ENCODE measurements at places on chromosomes 3 and 15.

DNA sequence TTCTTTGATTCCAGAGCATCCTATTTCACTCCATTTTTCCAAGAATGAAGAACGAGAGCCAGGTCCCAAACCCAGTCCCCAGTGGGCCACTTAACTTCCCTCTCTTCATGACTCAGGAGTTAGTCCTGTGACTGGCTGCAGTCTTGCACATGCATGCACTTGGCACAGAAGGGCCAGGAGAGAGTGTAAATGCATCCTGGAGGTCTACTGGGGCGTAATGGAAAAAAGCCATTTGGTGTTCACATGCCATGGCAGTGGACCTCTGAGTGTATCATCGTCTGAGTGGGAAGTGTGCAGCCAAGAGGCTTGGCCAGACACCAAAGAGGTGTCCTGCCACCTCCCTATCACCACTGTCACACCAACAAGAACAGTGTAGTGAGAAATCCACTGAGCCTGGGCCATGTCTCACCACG is 15.1 kb upstream of the RFTN1 start:
- no peak for DNase-seq

GRCh38 chr3:33364531-33365128 is 75.6 kb downstream of the UBP1 start:
- no peak for DNase-seq

DNA sequence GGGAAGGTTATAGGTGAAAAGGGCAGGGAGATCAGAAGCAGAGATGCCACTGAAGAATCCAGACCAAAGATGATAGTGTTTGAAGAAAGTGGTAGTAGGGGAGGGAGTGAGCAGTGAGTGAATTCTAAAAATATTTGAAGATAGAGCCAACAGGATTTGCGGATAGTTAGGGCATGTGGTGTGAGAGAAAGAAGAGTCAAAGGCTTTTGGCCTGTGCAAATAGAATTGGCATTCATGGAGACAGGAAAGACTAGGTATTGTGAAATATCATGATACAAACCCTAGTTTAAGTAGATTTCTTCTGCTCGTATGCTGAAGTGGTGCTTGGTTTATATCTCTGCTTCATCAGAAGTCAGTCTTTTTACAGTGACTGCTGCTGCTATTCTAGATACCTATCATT is 224.2 kb upstream of the CFAP20DC start:
- DNase-seq = no peak

GRCh38 chr3:47108546-47108945 is 55.4 kb downstream of the SETD2 start:
- no peak for DNase-seq

DNA sequence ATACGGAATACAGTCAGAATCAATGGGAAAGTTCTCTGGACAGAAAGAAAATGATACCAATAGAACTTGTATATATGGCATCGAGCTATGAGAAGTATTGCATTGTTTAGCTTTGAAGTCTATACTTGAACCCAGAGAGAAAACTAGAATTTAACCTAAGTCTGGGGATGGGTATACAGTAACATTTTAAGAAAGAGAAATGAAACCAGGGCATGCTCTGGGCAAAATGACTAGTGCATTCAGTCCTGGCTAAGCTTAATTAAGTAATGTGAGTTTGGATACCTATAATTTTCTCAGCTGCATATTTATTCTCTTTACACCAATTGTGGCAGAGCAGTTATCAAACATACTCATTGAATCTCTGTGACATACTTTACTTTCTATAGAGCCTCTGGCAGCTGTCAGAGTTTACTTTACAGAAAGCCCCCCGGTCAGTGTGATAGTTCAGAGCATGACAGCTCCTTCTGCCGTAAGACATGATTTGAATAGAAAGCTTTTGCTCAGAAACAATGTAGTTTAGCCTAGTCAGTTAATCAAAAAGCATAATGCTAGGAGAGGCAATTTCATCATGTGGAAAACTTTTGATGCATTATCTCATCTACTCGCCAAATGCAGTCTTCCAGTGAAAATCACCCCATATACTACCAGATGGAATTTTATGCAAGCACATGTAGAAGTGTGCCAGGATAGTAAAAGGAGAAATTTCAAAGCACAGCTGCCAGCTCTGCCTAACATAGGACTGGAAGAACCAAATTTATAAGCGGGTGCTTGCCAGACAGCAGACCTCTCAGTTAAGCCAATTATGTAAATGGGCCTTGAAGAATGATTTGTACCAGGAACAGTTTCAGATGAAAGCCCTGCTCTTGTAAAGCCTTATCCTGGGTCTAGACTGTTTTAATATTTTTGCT is 40.7 kb downstream of the OXSM start:
- DNase-seq = no peak

DNA sequence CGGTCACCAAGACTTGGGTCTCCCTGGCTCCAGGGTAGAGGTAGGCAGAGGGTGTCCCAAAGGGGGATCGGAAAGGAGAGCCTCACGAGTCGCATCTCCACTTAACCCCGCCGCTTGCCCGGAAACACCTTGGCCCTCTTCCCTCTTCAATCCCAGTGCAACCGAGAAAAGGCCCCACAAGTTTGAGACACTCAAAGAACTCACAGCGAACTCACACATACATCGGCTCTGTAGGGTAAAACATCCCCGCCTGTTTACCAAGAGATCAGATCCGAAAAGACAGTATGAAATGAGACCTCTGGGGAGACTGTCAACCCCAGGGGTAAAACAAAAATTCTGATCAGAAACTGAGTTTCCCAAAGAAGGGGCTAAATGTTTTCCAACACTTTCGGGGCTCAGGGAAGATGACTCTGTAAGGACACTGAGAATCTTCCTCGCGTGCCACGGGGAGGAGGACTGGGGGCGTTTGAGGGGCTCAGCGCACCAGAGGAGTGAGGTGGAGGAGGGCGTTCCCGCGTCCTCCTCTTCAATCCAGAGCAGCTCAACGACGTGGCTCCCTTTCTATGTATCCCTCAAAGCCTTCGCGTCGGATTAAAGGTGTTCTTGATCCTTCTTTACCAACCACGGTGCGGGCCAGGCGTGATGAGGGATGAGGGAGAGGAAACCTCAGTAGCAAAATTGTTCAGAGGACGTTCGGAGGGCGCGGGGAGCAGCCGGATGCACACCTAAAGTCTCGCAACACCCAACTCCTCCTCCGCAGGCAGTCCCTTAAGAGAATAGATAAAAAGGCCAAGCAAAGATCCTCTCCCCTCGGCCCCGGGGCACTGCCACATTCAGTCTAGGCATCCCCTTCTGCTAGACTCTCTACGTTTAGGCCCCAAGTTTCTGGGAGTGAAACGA is 3.7 kb downstream of the WNT5A start:
- DNase-seq = no peak

DNA sequence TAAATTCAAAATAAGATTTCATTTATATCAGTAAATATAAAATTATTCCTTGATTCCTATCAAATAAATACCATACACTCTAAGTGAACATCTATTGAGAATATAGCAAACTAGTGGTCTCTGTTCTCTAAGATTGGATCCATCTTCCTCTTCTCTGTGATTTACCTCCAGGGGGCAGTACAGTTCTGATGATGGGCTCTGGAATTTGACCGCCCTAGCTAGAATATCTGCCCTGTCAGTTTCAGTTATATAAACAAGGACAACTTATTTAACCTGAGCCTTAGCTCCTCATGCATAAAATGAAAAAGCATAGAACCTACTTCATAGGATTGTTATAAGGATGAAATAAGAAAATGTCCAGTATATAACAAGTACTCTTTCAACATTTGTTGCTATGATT is 171.1 kb upstream of the CCDC54 start:
- DNase-seq = no peak

GRCh38 chr15:78067328-78068228 is 9.9 kb downstream of the TBC1D2B start:
- no peak for DNase-seq

GRCh38 chr15:49692514-49693090 is 71.8 kb downstream of the DTWD1 start:
- DNase-seq = no peak

- DNase-seq = no peak
Measured at GRCh38 chr3:15873415-15873814, 75.6 kb upstream of the ANKRD28 start.

GRCh38 chr3:186411089-186411488 is 49.1 kb upstream of the DGKG start:
- no peak for DNase-seq

GRCh38 chr3:27990837-27991236 is 250.6 kb upstream of the CMC1 start:
- DNase-seq = no peak

GRCh38 chr3:11482021-11482420 is 161.7 kb downstream of the VGLL4 start:
- DNase-seq = no peak

- no peak for DNase-seq
Measured at GRCh38 chr15:64775551-64776401, at the start of gene RBPMS2. RBPMS2 (minus strand) TSS chr15:64775589; CDS start chr15:64775319, 270 bp downstream.

DNA sequence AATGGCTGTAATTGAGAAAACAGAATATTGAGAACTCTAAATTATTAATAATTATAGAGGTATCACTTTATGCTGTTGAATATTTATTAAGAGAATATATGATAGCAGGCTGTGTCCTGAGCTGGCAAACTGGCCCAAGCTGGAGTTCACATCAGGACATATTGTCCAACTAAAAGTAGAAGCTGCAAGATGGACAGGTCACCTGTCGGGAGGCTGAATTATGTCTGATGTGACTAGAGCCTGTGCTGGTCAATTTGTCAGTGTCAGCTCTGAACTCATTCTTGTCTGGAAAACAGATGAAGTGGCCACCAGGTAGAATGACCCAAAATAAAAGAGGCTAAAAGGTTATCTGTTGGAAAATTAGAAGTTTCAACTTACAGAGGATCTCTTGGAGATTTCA is 392.2 kb downstream of the LRTM1 start:
- DNase-seq = no peak

- no peak for DNase-seq
Measured at GRCh38 chr3:49910409-49911123, 6.9 kb upstream of the MST1R start.

DNA sequence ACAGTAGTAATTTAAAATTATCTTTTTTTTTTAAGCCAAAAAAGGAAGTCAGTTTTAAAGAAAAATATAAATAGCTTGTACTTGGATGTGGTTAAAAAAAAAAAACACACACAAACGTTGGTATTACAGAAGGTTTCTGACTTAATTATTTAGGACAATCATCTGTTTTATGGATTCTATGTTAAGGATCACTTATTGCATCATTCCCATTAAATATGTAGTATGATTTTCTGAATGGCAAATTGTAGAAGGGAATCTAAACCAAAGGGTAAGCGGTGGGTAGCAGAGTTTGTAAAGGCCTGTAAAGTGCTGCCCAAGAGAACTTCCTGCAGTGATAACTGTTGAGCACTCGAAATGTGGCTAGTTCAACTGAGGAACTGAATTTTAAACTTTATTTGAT is 8.0 kb downstream of the SENP2 start:
- no peak for DNase-seq

DNA sequence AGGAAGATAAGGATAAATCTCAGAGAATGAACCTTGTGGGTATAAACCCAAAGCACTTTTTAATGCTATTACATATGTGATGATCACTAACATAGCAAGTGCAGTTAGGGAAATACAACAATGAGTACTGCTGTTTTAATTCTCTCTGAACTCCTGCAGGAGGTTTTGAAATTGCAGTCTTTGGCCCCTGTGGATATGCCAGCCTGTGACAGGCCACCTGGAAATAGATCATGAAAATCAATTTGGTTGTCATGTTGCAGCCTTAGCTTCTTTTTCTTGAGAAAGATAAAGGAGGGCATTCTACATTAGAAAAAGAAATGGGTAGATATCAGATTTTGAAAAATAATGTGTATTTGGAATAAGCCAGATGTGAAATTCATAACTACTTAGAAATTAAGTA is 103.6 kb downstream of the RSRC1 start:
- no peak for DNase-seq

DNA sequence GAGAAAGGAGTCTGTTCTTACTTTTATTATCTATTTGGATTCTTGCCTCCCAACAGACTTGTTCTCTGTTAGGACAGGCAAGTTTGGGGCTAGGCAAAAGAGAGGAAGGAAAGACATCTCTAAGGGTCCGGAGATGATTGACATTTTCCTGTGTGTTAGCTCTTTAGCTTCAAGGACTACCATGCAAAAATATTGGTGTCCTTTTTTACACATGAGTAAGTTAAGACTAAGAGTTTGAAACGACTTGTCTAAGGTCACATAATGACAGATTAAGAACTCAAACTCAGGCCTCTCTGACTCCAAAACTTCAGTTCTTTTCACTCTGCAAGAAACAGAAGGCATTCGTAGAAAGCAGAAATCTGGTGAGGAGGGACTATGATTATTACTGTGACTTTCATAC is 5.9 kb downstream of the LMCD1 start:
- no peak for DNase-seq

DNA sequence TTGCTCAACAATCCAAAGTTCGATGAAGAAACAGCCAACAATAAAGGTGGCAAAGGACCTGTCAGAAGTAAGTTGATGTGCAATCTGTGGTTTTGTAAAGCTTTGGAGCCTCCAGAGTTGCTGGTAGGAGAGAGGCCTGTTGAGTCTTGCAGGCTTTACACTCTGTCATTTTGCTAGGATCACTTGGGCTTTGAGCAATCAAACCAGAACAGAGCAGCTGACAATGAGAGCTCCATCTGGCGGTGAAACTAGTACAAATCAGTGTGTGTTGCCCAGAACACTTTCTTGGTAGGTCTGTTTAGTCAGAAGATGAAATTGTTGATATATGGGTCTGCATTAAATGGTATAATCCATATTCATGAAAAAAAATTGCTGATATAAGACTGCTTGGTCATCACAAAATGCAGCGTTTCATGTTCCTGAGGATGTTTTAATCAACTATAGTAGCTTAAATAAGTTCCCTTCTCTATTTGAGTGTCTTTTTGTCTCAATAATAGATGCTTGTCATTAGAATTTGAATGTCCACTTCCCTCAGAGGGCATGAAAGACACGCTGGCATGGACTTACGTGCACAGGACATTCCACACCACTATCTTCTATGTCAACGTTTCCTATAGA is 25.7 kb downstream of the TMOD2 start:
- DNase-seq = no peak

- no peak for DNase-seq
Measured at GRCh38 chr3:172713316-172713715, 2.4 kb upstream of the NCEH1 start.

- DNase-seq = peak; percentile 43
Measured at GRCh38 chr3:50274371-50275104, 4.3 kb upstream of the LSMEM2 start.

GRCh38 chr15:69557020-69557706 is 104.5 kb downstream of the RPLP1 start:
- no peak for DNase-seq

DNA sequence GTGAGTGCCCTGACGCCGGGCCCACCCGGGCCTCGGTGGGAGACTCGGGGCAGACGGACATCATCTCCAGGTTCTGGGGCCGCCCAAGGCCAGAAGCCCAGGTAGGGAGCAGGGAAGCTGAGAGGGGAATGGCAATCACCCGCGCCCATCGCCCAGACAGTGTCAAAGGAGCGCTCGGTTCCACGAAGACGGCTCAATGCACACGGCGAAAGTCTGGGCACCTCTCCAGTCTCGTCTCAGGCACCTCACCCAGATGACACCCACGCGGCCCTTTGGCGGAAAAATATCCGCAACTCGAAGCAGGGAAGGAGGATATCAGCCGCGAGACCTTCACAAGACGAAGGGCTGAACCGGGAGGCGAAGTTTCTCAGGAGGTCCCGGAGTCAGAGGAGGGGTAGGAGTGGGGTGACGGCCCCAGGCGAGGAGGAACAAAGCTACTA is 916 bp downstream of the IL17RD start:
- no peak for DNase-seq
